Mesenteric fat pad (tissue), 1 donor: ENCODE measurements at places on chromosomes 2 and 18. TPM values are rescaled to one million over a fixed set of nuclear protein-coding genes. Genes with fewer than 3 reads are reported as not detected.

DNA sequence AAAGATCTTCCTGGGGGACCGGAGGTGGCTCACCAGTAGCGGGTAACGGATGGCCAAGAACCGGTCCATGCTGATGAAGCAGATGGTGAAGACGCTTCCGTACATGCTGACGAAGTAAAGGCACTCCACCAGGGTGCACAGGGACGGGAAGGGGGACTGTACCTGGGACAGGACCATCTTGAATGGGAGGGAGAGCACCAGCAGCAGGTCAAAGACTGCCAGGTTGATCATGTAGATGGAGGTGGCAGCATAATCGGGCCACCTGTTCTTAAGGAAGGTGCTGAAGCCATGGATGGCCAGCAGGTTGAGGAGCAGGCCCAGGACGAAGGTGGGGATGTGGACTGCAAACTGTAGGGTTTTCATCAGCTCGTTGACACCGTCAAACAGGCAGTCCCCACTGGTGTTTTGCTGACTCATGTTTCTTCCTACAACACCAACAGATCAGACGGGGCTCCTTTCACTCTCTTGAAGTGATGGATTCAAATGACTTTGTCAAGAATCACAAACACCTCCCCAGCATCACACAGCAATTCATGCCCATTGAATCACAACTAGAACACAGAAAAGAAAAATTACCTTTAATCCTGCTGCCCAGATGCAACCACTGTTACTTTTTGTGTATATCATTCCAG lies 14.4 kb downstream of the GPR55 start:
- DNase-seq = peak; percentile 45

DNA sequence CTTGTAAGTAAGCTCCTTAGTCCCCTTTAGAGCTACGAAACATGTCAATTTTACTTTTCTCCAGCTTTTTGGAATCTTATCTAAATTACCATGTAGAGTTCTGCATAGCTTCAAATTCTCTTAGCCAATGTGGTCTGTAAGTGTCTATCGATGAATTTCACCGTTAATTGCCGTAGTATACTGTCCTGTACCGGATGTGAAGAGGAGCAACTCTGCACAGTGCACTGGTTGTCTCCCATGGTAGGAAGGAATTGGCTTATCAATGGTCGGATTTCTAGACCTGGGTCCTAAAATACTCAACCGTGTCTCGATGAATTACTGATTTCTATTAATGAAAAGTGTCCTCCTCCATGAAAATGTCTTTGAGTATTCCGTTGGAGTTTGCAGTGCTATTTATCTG lies 1.9 kb downstream of the NOP58 start:
- DNase-seq = no peak

DNA sequence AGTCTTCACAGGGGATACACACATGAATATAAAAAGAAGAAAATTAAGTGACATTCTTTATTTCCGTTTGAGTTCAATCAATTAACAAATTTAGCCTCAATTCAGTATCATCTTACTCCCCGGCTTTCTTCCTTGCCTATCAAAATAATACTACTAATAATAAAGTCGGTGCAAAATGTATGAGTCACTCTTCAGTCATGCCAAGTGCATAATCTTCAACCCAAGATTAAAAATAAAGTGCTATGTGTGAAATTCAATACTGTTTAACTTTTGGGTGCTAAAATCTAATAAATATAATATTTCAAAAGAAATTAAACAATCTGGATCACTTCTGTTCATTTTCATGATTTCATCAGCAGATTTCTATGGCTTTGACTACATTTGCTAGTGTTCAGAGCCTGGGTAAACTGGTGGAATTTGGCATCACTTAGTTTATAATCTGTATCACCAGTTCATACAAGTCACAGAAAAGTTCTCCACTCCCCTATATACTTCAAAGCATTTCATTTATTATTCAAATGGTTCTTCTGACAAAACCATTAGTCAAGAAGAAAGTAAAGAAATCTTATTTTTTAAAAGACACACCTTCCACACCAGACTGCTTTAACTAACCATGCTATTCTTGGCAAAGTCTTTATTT lies 183.6 kb downstream of the THADA start:
- no peak for DNase-seq

DNA sequence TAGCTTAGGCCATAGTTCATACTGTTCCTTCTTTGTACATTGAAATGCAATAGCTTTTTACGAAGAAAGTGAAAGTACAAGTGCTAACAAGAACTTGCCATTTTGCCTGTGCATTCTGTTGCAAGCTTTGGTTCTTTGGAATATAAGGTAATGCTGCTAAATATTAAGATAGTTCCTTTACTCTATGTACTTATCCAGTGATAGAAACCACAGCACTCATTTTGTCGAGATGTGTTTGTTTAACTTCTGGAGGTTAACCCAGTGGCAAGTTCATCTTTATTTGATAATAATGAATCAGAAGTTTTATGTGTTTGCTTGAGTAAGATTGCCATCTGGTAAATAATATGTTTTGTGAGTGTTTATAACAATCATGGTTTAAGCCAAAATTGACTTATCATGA lies 373.1 kb upstream of the FANCL start:
- no peak for DNase-seq

DNA sequence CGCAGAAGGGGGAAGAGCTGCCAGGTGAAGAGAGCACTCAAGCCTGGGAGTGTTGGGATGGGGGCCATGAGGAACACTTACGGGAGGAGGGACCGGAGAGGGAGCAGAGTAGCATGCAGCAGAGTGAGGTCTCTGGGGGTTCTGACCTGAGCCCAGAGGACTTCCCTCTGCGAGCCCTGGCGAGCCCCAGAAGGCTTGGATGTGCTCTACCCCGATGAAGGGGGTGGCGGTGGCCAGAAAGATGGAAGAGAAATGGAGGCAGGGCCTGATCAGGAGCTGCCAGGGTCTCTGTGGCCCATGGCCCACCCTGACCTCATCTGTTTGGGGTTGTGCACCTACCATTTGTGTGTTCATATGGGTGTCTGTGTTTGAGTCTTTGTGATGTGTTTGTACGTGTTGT lies 42.0 kb downstream of the CROCC2 start:
- peak; percentile 65 for DNase-seq

DNA sequence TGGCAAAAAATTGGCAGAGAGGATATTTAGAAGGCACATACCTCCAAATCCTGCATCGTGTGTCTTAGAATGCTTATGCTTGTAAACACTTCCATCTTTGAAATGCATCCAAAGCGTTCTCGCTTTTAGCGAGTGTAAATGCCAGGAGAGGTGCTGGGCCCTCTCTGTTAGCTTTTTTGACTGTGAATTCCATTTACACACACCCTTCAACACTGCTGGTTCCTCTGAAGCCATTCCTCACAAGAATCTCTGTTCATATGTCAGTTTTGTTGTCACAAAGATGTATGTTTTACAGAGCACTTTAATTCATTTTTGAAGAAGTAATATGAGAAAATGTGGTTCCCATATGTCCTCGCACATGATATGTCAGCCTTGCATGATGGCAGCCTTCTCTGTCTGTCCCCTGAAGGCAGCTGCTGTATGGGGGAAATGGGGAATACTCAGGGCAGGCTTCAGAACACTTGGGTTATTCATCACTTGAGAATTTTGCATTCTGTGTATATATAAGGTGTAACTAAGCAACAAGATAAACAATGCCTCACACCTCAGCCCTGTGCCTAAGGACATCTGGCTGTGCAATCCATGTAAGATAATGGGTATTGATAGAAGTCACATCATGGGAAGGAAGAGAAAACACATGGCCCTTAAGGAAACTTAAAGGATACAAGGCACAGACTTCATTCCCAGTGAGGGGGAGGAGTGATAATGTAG lies 52.3 kb downstream of the RAB27B start:
- no peak for DNase-seq

GRCh38 chr18:69840001-69840400 lies 107.7 kb downstream of the CD226 start:
- no peak for DNase-seq

DNA sequence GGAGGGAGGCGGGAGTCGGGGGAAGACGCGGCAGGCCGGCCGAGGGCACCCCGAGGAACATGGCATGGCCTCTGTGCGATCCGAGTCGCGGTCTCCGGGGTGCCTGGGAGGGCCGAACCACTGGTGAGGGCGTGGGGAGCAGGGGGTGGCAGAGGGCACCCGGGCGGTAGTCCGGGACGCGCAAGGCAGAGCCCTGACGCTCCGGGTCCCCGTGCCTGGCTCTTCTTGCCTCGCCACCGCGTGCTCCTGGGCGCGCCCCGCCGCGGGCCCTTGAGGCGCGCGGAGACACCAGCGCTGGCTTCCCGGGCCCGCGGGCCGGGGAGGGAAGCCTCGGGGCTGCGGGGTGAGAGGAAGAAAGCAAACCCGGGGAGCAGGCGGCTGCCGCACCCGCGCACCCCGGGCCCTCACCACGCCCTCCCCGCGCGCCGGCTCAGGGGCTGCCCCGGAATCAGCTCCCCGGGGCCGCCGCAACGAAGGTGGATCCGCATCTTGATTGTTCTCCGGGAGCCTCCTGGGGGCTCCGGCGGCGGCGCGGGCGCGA lies 4.3 kb downstream of the SOX11 start:
- no peak for DNase-seq

- DNase-seq = no peak
Measured at GRCh38 chr2:58788402-58788801, 547.3 kb upstream of the FANCL start.

DNA sequence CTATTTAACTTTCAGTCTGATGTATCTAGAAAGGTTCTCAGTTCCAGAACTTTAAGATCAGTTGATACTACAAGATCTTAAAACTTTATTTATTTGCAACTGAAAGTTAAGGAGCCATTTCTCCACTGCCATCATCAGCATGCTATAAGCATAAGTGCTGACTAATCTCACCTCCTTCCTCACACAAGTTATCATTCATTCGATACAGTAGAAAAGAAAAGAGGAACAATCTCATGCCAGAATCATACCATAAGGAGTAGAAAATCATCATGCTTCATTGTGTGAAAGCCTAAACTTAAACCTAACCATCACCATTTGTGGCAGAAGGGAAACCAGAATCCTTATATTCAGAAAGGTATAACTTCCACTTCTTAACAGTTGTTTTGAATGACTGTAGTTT lies 176.6 kb upstream of the NRXN1 start:
- no peak for DNase-seq

GRCh38 chr2:29459445-29460179 lies 344.4 kb downstream of the CLIP4 start:
- no peak for DNase-seq

GRCh38 chr2:172623249-172623965 lies 67.5 kb downstream of the PDK1 start:
- DNase-seq = no peak

DNA sequence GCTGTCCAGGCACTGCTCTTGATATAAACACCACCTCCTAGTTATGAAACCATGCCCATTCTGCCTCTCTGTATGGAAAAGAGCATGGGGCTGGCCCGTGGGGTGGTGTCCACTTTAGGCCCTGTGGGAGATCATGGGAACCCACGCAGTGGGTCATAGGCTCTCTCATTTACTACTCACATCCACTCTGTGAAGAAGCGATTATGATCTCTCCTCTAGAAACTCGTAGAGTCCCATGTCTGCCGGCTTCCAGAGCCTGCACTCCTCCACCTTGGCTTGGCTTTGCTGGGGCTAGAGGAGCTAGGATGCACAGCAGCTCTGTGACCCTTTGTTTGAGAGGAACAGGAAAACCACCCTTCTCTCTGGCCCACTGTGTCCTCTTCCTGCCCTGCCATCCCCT lies 15.9 kb downstream of the EMX1 start:
- no peak for DNase-seq

- no peak for DNase-seq
Measured at GRCh38 chr2:102258025-102258385, 53.4 kb upstream of the IL1RL1 start.

DNA sequence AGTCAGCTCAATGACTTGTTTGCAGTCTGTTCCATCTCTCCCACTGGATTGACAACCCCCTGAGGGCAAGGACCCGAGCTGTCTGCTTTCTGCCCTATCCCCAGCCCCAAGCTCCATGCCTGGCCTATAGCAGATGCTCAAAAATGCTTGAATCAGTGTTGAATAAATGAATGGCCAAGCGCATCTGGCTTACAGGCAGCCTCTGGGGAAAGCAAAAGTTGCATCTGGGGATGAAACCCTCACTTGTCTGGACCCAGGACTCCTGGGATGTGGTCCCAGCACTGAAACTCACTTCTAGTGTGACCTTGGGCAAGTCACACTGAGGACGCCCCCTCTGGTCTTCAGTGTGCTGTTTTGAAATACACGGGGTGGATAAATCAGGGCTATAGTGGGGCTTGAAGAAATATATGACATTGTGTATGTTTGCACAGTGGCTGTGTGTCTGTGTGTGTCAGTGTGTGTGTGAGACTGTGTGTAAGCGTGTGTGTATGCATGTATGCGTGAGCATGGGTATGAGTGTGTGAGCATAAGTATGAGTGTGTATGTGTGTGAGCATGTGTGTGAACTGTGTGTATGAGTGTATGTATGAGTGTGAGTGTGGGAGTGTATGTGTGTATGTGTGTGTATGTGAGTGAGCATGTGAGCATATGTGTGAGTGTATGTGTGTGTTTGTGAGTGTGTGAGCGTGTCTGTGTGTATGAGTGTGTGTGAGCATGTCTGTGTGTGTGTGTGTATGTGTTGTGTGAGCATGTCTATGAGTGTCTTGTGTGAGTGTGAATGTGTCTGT lies 27.8 kb upstream of the TNS1 start:
- peak; percentile 45 for DNase-seq

DNA sequence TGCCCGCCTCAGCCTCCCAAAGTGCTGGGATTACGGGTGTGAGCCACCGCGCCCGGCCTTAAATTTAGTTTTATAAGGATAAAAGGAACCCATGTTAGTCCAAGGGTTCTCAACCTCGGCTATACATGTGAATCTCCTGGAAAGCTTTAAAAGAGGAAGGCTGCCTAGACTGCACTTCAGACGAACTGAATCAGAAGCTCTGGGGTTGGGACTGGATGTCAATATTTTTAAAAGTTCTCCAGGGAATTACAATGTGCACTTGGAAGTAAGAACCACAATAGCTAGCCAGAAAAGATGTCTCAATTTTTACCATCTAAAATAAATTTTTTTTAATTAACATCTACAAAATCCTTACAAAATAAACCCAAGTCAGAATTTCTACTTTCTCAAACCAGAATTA lies 10.1 kb downstream of the LMAN2L start:
- no peak for DNase-seq

GRCh38 chr2:18825838-18826237 lies 236.5 kb upstream of the NT5C1B start:
- DNase-seq = no peak

The HAAO gene
- total RNA-seq = 2.8 TPM

The DHX57 gene
- total RNA-seq = 12.0 TPM

The GEN1 gene
- 5.1 TPM for total RNA-seq

The MDH1B gene
- 0.19 TPM for total RNA-seq

The MC5R gene
- total RNA-seq = not detected

The RIT2 gene
- not detected for total RNA-seq
